NCI-H1417 treated with DMSO at 0.1 percent for 48 hours (cell line): ENCODE measurements at places on chromosomes 1 and 21.

DNA sequence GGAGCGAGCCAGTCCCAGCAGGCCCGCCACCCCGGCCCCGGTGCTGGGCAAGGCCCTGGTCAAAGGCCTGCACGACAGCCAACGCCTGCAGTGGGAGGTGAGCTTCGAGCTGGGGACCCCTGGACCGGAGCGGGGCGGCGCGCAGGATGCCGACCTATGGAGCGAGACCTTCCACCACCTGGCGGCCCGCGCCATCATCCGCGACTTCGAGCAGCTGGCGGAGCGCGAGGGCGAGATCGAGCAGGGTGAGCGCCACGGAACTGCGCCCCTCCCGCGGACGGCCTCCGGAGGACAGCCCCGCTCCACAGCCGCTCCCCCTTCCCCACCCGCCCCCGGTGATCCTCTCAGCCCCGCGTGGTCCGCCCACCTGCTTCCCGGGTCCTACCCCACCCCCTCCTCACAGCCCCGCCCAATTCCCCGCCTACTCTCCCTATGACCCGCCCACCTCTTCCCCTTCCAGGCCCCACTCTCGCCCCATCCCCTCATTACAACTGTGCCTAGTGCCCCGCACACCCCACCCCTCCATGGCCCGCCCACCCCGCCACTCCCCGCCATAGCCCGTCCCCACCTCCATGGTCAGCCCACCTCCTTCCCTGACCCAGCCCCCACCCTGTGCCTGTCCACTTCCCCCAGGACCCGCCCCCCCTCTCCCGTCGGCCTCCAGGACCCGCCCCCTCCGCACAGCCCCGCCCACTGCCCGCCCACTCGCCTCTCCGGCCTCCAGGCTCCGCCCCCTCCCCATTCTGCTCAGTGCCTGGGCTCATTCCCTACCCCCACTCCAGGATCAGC lies 52.7 kb downstream of the VWA5B1 start:
- DNase-seq, result no peak

DNA sequence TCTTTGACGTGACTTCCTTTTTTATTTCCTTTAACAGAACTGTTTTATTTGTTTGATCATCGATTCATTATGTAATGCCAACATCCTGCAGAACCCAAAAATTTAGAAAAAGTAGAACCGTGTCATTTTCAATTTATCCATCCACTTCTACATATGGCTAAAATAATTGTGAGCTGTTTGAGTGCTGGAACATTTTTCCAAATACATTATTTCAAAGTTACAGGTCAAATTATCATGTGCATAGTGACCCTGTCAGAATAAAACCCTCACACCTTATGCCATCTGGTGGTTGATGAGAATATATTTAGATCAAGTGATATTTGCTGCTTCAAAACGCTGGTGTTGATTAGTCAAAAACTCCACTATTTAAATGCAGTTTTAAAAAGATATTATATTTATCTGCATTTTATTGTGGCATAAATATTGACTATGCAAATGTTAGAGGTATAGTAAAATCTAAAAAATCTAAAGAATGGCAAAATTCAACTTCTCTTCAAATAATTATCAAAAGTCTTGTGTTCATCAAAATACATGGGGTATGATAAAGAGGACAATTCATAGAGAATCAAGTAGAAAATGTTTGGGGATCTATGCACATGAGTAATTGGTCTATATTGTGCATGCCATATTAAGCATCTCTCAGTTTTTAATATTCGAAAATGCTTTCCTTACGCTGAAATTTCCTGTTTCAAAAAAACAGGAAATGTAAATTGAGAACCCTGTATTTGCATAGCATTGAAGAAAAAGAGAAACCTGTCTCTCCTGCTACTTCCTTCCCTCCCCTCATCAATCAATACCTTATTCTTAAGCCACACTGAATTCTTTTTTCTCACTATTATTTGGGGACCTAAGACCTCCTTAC lies 39.7 kb downstream of the UBE2U start:
- no peak for DNase-seq

GRCh38 chr1:203645996-203646395 lies 19.4 kb downstream of the ATP2B4 start:
- DNase-seq, result no peak

- DNase-seq, result no peak
Observed at GRCh38 chr1:54364582-54364981, 41.6 kb downstream of the SSBP3 start.

- no peak for DNase-seq
Observed at GRCh38 chr1:236746785-236747184, 48.3 kb upstream of the MTR start.

GRCh38 chr1:61428146-61428545 lies 296.8 kb downstream of the TM2D1 start:
- DNase-seq, result no peak

DNA sequence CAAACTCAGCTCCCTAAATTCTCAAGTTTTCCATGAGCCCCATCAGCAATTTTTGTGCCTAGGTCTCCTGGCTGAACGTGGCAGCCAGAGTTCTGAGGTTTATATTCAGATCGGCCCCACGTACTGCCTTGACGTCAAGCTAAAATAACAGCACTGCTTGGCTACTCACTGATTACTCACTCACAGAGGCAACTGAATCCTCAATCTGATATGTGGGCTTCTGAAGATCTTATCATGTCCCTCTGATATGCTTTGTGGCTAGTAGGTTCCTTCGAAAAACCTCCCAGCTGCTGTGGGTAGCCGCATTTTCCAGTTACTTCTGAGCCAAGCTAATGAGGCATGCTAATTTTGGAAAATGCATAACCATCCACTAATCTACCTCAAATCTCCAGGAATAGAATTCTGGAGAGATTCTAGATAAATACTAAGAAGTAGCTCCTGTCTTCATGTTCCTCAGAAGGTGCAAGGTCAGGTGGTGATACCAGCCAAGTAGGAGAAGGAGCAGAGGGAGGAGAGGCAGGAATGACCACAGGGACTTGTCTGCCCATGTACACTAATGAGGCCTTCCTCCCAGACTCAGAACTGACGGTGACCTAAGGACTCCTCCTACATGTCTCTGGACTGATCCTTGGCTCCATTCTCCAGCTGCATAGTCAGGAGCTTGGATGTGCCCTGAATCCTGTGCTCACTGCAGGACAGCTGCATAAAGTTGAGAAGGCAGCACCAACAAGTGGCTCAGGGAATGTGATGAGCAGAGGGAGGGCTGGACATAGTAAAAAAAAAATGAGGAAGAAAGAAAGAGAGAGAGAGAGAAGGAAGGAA lies 263.7 kb downstream of the TNR start:
- DNase-seq, result no peak

DNA sequence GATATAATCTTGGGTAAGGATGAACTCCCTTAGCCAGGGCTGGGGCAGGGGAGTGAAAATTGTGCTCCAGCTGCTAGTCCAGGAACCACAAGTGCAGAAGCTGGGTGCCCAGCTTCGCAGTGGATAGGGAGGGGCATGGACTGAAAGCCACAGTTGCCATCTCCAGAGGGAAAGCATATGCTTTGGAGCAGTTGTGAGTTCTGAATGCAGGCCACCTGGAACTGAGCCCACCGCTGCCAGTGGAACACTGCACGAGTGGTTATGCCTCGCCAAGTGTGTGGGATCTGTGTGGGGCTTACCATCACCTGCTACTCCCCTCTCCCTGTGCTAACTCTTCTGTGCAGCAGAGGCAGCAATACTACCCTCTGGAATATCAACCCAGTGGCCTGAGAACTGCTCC lies 158.4 kb upstream of the DPT start:
- DNase-seq, result no peak

DNA sequence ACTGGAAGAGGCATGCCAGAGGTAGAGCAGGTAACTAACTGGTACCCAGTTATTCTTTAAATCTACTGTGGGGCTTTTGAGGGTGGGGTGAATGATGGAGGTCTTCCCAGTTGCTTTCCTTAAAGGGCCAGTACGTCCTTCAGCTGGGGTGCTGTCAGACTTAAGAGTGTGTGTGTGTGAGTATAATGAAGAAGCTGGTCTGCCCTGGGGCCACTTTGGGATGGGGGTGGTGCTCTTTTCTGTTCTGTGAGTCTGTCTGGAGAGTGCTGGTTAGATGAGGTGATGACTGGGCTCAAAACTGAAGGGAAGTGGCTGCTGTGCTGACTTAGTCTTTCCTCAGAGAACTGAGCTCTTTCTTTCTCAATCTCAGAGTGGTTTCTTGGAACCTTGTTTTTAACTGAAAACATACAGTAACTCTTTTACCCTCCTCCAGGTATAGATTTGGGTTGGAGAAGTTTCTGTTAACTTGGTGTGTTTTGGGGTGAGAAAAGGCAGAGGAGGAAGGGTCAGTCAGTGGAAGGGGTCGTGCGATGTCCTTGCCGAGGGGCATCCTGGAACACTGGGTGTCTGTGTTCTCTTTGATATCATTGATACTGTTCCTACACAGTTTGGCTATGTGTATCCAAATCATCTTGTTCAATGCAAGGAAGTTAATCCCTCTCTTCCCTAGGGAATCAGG lies 746 bp downstream of the MACF1 start:
- no peak for DNase-seq

GRCh38 chr21:30541764-30542163 lies at the start of gene KRTAP19-6:
Gene KRTAP19-6, minus strand, starts transcription at chr21:30541864. Its CDS starts 31 bp downstream, at chr21:30541833.
- no peak for DNase-seq

DNA sequence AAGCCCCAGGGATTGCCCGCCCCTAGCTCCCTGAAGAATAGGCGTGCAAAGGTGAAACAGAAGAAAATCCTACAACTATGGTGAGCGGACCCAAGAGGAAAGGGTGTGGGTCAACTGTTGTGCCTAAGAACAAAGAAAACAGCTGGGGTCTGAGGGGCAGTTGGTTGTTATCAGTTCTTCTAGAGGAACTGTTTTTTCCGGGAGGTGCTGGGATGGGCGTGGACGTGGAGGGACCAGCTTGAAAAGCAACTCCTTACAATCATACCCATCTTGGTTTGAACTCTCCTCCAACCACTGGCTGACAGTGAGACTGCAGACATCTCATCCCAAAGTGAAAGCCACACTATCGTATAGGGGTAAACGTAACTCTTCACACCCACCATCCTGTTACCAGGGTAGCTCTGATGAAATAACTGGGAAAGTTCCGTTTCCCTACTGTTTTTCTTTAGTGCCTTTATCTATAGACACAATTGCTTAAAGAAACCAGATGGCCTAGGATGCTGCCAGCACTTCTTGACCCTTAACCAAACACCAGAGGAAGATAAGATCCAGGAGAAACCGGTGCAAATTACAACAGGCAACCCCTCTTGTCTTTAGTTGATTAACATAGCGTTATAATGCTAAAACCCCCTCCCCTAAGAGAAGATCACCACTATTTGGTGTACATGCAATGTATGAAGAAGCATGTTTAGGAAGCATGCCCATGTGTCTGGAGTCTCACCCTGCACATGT lies 25.6 kb upstream of the FAM89A start:
- DNase-seq, result no peak
